ENCODE measurements at places on chromosomes 7 and 10.

- DNase-seq, result peak; percentile 28
Observed at GRCh38 chr10:107718864-107719263, 554.4 kb upstream of the SORCS1 start.

GRCh38 chr10:120184547-120185337, 272.3 kb upstream of the PLPP4 start:
- DNase-seq, result no peak

DNA sequence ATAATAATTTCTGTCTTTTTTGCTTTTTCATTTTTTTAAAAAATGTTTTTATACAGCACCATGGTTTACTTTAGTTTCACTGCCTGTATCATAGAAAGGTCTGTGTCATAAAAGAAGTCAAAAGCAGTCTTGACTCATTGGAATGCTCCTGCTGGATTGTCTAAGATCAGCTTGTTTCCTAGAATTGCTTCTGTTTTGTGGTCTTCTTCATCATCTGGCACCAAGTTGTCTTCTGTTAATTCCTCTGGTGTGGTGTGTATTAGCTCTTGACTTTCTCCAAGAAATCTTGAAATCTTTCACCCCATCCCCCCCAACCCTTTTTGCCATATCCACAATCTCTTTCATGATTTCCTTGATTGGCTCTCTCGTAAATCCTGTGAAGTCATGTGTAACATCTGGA, 250.3 kb upstream of the CXCL12 start:
- no peak for DNase-seq

DNA sequence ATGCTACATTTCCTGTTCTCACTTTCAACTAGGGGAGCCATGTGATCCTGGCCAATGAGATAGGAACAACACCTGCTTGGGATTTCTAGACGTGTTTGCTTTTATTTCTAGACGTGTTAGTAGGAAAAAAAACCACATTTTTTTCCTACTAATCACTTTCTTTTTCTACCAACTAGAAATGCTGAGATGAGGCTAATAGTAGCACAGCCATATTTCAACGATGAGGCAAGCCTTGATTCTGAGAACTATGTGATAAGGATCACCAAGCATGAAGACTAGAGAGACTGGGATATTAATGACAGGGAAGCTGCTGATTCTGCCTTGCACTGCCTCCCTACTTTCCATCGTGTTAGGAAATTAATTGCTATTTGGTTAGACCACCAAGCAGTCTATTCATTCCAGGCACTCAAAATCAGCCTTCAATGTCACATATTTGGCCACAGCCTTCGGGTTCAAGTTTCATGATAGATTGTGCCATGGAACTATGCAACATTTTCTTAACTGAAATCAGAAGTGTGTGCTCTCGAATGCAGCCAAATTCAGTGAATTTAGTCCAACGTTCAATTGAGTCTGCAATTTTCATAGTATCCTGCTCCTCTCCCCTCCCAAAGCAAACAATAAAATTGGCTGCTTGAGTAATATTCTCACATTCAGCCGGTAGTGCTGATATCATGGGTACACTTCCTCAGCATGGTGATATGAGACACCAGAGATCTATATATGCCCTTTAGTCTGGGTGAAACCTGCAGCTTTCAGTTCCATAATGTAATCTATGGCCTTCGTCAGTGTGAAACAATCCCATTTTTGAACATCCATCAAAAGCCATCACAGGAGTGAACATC, 98.1 kb downstream of the GPR37 start:
- DNase-seq, result peak; percentile 14

DNA sequence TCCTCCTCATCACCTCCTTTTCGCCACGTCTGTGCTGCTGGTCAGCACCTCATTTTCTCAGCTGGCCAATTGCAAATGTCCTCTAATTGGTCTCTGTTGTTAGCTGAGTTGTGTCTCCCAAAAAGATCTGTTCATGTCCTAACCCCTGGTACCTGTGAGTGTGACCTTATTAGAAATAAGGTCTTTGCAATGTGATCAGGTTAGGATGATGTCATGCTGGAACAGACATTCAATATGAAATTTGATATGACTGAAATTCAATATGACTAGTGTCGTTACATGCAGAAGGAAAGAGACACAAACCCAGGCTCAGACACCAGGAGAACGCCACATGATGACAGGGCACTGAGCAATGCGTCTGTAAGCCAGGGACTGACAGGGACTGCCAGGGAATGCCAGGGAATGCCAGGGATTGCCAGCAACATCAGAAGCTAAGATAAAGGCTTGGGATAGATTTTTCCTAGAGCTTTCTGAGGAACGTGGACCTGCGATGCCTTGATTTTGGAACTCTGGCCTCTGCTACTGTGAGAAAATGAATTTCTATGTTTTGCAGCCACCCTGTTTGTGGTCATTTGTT, 77.5 kb upstream of the CXCL12 start:
- DNase-seq, result no peak

DNA sequence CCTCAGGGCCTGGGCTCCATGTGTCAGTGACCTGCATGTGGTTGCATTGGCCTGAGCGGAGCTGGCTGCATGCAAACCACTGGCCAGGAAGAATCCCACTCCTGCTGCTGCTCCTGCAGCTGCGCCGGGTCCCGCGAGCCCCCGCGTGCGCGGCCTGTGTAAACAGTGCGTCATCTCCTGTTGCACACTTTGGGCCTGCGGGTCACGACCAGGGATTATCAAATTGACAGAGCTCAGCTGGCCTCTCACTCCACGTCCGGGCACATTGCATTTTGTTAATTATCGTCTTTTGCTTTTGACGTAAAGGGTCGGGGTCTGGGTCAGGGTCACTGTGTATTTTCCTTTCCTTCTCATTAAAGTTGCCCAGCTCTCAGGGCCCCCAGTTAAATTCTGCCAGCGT, 132.6 kb downstream of the RGS10 start:
- DNase-seq, result no peak

DNA sequence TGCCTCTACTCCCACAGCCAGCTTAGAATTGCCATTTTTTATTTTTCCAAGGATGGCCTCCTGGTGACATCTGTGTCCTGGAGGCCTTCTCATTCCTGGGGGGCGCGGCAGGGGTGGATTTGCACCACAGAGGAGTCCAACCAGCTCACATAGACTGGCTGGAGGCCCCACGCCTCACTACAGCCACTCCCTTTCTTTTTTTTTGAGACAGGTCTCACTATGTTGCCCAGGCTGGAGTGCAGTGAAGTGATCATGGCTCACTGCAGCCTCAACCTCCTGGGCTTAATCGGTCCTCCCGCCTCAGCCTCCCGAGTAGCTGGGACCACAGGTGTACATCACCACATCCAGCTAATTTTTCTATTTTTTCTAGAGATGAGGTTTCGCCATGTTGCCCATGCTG, 57.6 kb upstream of the DOCK1 start:
- no peak for DNase-seq

Measured in epithelial cell of esophagus (primary cell).